CD8-positive, alpha-beta memory T cell (primary cell): ENCODE measurements at places on chromosomes 7 and 10. TPM values are rescaled to one million over a fixed set of nuclear protein-coding genes. Genes with fewer than 3 reads are reported as not detected.

EBF3 gene
- not detected for total RNA-seq

PRTFDC1 gene
- 1.5 TPM for total RNA-seq

PIP gene
- total RNA-seq, result not detected

MUC3A gene
- total RNA-seq, result not detected

TMEM229A gene
- not detected for total RNA-seq

ZNF425 gene
- 1.4 TPM for total RNA-seq

RBM20 gene
- 0.09 TPM for total RNA-seq

SFTPA1 gene
- not detected for total RNA-seq

OPALIN gene
- not detected for total RNA-seq

HECW1 gene
- not detected for total RNA-seq

ANKRD61 gene
- total RNA-seq, result not detected

IGFBP1 gene
- total RNA-seq, result not detected

ZNF239 gene
- total RNA-seq, result 1.6 TPM

CCDC3 gene
- not detected for total RNA-seq

MYL10 gene
- total RNA-seq, result not detected

RASA4B gene
- 22.0 TPM for total RNA-seq

UBE2H gene
- total RNA-seq, result 15.3 TPM

LRRD1 gene
- total RNA-seq, result not detected

TMEM130 gene
- total RNA-seq, result not detected

MKI67 gene
- 113 TPM for total RNA-seq

DKK1 gene
- not detected for total RNA-seq

OR2A42 gene
- not detected for total RNA-seq

VKORC1L1 gene
- total RNA-seq, result 27.7 TPM

GPR15LG gene
- not detected for total RNA-seq

PPP1R17 gene
- total RNA-seq, result not detected

STK31 gene
- 0.11 TPM for total RNA-seq

CAMK1D gene
- total RNA-seq, result 10.0 TPM
